ENCODE measurements at places on chromosomes 6 and 20.

GRCh38 chr20:4711511-4711910, 10.2 kb upstream of the PRND start:
- DNase-seq, result no peak

DNA sequence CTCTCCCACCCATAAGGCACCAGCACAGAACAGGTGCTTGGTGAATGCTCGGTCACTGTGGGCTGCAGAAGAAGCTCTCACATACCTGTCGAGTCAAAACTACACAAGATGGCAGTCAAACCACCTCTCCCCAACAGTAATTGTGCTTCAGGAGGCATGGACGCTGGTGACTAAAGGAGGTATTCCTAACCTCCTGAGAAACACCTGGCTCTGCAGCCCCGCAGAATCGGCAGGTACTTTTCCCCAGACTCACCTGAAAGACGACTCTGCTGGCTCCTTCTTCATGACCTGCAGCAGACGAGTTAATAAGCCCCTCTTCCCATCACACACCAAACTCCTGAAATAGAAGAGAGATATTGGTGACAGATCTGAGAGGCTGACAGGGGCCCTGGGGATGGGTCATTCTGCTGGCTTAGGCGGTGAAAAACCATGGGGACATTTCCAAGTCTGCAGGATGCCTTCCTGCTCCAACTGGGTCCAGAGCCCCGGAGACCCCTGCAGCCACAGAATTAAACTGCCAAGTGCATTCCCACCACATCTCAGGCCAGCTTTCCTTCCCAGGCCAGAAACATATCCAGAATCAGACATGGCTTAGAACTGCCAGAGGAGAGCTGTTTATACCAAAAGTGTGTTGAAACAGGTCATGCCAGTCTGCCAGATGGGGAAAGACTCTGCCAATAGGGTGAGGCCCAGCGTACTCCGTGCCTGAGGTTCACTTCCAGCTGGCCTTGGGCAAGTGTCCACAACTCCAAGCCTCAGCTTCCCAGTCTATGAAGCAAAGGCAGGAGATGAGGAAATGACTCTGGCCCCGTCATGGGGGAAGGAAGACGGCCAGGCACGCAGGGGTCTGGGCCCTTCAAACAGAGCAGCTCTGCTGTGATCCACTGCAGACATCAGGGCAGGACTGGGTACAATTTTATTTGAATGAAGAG, 53.0 kb downstream of the MYH7B start:
- no peak for DNase-seq

DNA sequence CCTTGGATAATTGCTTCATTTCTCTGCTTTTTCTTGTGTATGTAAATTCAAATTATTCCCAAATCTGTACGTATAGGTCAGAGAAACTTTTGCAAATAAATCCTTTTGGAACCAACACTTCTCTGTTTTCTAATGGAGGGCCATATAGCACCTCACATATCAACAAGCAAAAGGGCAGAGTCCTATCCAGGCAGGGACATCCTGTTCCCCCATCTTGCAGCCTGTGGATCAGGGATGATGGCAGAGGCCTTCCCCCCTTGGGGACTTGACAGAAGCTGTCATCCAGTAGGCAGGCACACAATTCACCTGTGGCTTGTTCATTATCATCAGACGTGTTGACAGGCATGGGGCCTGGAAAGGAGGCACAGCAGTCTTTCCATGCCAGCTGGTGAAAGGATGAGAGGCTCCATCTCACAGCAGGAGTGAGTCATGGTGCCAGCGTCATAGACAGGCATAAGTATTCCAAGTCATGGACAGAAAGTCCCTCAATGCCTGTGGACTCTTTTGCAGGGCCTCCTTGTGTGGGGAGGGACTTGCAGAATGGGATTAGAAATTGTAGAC, 31.8 kb upstream of the PLEKHG1 start:
- DNase-seq, result no peak

DNA sequence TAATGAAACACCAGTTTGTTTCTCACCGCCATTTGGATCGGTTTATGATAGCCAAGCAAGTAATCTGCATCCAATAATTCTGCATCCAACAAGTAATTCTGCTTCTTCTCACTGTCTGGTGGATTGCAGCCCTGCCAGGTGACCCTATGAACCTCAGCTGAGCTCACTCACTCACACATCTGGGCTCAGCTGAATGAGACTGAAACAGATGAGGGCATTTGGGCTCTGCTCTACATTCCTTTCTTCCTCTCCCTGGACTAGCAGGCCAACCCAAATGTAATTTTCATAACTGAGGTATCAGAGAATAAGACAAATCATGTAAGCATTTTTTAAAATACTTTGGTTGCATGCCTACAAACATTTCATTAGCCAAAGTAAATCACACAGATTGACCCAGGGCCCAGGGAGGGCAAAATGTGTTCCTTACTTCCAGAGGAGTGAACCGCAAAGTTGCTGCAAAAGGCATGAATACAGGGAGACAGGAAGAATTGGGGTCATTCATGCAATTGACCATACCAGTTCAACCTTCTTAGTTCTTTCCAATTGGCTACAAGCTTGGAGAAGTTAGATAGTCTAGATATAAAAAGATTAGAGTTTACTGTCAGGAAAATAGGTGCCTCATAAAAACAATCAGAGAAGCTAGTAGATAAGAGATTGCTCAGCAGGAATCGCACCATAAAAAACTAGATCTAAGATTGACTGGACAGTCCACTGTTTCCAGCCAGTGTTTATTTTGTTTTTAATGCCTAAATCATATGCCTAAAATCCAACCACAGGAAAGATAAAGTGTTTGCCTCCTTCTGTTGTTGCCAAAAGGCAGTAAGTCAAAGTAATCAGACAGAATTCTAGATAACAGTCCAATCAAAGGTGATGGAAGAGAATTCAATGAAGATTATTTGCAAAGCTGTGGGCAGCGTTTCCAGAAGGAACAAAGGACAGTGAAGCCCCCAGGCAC, 43.7 kb downstream of the CBLN4 start:
- no peak for DNase-seq

- DNase-seq, result no peak
These were observed 242.7 kb downstream of the CLIC5 start for GRCh38 chr6:45772886-45773495.

GRCh38 chr6:101614774-101615173, 221.3 kb downstream of the GRIK2 start:
- no peak for DNase-seq

GRCh38 chr6:119848696-119849095, 499.1 kb upstream of the MAN1A1 start:
- DNase-seq, result no peak

GRCh38 chr6:90573624-90574023, 13.2 kb downstream of the MAP3K7 start:
- no peak for DNase-seq

Measured in inflammatory macrophage treated with lipopolysaccharide for 1 hour (primary cell).